ENCODE measurements at places on chromosomes 1 and 21.
A peak's percentile ranks its signal among the peaks of the same experiment; 100 is the strongest.

DNA sequence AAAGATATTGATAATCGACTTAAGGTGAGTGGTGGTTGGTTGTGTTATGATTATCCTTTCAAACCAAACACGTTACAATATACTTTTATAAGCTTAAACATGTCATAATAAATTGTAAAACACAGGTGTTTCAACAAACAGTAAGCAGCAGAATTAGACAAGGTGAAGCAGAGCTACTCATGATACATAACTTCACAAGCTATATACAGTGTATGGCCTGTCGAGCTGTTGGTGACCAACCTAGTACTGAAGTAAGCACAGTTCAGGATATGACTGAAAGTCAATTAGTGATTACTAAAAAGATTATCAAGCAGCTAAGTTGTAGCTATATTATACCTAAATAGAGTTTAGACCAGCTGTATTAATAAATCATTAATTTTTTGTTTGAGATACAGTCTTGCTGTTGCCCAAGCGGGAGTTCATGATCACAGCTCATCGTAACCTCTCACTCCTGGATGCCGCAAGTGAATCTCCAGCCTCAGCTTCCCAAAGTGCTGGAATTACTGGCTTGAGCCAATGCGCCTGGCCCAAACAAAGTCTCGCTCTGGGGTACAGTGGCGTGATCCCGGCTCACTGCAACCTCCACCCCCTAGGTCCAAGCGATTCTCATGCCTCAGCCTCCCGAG lies 148.1 kb downstream of the EIF4G3 start:
- DNase-seq: no peak

DNA sequence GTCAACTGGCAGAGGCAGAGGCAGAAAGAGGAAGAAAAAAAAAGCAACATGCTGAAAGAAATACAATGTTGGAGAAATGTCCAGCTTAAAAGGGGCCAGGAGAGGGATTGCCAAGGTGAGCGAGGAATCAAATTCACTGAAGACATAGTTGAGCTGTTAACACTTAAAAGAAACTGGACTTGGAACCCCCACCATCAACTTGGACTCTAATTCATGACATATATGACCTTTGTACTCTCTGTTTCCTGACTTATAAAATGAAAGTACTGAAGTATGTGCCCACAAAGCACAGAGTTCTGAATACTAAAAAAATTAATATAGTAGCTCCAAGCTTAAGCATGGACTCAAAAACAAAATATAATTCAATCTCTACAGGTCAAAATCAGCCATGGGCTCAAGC lies 16.1 kb downstream of the PRR9 start:
- DNase-seq: no peak

DNA sequence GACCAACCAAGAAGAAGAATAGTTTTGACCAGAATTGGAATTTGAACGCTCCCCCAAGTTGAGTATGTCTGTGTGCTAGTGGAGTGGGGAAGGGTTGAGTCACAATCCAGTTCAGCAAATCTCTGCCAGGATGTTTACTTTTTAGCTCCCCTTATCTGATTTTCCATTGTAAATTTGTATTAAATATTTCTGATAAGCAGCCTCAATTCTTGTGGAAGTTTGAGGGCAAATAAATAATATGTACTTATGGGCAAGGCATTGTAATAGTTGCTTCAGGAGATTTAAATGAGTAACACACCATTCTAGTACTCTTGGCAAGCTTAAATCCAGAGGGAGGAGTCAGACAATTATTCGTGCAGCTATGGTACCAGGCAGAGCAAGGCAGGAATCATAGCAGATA lies 14.4 kb downstream of the CXADR start:
- no peak for DNase-seq

DNA sequence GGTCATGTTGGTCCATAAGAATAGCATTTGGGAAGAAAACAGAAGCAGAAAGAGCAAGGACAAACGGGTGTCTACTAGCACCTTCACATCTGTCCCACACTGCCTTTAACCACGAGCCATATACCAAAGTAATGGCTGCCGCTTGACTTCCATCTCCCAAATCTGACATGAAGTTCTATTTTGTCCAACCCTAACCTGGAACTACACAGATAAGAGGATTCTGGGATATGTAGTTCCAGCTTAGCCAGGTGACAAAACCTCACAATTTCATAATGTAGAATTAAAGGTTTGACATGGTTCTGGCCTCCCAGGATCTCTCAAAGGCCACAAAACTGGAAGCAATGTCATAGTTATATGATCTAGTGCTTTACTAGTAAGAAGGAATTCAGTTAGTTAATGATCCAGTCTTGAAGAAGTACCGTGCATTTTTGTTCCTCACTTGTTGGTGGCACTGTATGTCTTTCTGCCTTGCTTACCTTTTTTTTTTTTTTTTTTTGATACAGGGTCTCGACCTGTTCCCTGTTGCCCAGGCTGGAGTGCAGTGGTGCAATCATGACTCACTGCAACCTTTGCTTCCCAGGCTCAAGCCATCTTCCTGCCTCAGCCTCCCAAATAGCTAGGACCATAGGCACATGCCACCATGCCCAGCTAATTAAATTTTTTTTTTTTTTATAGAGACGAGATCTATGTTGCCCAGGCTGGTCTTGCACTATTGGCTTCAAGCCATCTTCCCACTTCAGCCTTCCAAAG lies 17.5 kb downstream of the PTGFRN start:
- DNase-seq: no peak

DNA sequence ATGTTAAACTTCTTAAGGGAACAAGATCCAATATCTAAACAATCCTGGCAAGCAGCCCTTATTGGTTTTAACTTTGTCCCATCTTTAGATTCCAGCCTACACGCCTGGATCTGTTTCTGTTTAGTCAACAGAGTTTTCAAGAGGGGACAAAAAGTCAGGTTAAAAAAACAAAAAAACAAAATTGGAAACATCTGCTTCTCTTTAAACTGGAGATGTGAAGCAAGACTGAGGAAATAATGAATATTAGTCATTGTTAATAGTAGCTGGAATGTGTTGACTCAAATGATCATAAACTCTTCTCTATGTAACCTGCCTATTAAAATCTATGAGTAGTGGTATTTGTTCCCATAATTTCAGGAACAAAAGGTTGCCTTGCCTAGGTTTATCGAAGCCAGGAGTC lies 55.0 kb downstream of the NID1 start:
- DNase-seq: no peak

- no peak for DNase-seq
Observed at GRCh38 chr1:196148367-196148970, 459.8 kb downstream of the KCNT2 start.

GRCh38 chr1:33790577-33790976 lies 73.3 kb upstream of the HMGB4 start:
- no peak for DNase-seq

DNA sequence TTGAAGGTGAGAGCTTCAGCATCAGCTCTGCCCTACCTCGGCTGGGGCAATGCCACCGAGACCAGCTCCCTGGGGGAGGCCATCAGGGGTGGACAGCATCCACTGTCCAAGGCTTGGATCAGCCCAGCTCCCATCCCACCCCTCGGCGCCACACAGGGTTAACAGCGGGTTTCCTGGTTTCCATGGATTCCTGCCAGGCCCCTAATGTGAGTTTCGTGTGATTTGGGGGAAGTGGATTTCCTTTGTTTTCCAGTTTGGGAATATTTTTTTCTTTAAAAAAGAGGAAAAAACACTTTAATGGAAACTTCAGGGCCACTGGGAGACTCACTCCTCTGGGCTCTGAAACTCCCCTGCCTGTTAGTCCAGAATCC lies 34.3 kb downstream of the CASZ1 start:
- no peak for DNase-seq

- no peak for DNase-seq
Observed at GRCh38 chr1:61853583-61853982, 111.3 kb downstream of the PATJ start.

DNA sequence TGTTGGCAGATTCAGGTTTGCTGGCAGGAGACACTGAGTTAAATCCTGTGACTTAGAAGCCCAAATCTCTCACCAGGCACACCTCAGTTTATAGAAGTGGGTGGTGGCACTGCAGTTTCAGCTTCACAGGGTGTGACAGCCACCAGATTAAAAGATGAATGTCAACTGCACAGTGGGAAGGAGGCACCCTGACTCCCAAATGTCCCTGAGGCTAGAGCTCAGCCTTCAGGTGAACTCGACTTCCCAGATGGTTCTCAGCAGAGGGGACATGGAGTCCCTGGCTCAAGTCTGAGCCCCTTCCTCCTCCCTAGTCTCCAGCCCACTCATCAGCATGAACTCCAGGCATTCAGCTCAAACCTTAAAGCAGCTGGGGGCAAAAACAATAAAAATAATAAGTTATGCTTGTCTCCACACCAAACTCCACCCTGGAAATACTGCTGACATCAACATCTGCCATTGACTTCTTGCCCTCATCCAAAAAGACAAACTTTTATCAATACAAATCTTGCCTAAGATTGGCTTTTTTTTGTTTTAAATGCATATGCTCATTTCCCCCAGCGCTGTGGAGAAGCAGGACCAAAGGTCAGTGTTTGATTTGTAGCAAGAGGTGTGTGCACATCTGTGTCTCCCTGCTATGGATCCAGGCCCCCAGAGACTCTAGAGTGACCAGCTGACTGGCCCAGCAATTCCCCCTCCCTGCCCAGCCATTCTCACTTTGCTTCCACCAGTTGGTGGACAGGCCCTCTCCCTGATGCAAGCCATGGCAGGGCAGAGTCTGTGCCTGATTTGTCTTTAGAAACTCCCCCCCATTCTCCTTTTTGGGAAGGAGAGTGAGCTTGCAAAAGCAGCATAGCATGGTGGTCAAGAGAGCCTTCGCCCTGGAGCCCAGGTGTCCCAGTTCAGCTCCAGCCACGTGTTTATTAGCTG lies 18.5 kb upstream of the S100A7 start:
- DNase-seq: no peak

DNA sequence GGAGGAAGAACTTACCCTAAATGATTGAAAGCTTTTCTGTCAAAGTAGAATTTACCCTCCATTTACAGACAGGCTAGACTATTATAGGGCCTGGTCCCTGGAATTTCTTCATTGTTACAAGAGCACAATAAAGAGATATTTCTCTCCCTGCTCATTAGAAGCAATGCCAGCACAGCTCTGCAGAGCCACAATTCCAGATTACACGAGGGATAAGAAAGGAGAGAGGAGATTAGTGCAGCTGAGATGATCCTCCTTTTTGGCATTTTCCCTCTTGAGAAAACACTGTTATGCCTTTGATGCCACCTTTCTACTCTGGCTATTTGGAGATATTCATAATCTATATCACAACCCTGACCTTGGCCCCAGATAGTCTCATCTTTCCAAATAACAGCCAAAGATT lies 1119.5 kb upstream of the TMPRSS15 start:
- DNase-seq: no peak

GRCh38 chr21:42731264-42732032 lies 78.0 kb downstream of the PDE9A start:
- no peak for DNase-seq

DNA sequence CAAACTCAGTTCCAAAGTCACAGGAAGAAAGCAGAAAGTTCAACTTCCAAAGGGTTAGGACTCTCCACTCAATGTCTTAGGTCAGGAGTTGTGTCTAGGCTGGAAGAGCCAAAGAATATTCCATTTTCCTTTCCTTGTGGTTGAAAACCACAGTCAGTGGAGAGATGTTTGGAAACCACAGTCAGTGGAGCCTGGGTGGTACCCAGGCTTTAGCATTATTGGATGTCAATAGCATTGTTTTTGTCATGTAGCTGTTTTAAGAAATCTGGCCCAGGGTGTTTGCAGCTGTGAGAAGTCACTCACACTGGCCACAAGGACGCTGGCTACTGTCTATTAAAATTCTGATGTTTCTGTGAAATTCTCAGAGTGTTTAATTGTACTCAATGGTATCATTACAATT lies 11.7 kb downstream of the ATF3 start:
- DNase-seq: no peak

DNA sequence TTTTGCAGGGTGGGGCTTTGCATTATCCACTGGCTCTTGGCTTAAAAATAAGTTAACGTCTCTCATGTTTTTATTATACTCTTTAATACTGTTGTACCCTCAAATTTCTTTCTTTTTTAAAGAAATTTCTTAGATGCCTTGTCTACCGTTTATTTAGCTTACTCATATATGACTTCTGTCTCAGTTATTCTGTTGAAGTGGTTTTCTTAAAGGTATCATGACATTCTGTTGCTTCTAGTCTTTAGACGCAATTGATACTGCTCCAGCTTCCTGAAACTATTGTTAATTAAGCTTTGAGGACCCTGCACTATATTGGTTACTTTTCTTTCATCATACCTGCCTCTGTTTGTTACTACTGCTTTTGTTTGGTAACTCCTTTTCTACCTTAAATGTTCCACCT lies 11.7 kb downstream of the PKN2 start:
- DNase-seq: no peak

DNA sequence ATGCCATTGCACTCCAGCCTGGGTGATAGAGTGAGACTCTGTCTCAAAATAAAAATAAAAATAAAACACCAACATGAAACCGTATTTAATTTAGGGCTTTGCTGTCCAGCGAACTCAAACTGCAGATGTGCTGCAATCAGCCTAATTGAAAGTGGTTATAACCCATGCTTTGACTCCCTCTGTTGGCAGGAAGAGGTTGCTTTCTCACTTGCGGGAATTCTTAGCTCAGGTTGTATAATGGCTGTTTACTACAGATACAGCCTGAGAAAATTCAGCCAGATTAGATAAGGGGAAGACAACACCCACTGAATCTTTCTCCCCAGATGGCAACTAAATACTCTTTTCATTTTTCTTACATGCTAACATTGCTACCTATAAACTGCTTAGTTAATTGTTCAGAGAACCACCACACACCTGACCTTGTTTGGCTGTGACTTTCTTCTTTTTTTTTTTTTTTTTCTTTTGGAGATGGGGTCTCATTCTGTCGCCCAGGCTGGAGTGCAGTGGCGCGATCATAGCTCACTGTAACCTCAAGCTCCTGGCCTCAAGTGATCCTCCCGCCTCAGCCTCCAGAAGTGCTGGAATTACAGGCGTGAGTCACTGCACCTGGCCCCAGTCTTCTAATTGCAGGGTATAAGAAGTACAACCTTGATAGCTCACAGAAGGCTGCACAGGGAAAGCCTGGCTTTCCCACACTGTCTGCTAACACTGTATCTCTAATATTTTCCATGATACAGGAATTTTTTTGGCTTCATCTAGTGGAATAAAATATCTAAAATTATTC lies 34.6 kb downstream of the DNTTIP2 start:
- DNase-seq: peak; percentile 21

GRCh38 chr21:29342363-29342957 lies 43.7 kb downstream of the BACH1 start:
- DNase-seq: no peak

DNA sequence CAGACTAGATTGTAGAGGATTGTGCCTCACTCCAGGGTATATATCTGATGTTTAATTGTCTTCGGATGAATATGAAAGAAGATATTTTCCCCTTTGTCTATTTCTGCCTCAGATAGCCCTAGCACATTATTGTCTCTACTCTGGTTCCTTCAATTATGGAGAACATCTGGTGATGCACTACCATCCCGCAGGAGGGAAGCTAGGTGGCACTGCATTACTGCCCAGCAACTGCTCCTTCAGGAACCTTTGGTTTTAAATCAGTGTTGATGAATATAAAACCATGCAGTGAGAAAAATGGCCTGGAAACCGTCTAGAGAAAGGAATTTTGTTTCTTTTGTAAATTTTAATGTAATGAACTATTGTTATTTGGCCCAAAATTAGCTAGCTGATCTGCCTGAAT lies 68.5 kb downstream of the GPR88 start:
- DNase-seq: no peak
